ENCODE measurements at places on chromosomes 6 and 20. TPM values are rescaled to one million over a fixed set of nuclear protein-coding genes. Genes with fewer than 3 reads are reported as not detected.

DNA sequence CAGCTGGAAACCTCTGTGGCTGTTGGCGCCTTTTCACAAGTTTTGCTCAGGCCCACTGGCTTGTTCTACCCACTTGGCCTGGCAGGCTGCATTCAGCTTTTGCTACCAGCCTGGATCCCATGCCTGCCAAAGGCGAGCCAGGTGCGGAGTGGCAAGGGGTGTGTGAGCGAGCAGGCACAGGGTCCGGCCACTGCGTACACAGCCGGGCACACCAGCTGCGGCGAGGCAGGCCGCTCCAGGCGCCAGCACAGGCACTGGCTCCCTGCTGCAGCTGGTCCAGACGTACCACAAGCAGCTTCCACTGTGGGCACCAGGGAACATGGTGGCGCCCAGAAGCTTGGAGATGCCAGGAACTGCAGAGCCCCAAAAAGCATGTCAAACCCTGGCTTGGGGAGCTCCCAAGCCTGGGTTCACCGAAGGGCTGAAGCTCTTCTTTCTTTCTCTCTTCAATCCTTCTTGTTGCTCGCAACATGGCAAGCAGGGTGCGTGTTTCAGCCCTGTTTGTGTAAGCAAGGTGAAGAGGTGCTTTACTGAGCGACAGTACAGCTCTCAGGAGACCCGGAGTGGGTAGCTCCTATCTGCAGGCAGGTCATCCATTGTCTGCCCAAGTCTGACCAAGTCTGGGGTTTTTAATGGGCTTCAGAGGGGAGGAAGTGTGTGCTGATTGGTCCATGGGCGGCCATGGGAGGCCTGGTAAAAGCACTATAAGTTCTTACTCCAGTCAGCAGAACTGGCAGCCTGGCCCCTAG, 32.6 kb upstream of the GRM4 start:
- DNase-seq: no peak

DNA sequence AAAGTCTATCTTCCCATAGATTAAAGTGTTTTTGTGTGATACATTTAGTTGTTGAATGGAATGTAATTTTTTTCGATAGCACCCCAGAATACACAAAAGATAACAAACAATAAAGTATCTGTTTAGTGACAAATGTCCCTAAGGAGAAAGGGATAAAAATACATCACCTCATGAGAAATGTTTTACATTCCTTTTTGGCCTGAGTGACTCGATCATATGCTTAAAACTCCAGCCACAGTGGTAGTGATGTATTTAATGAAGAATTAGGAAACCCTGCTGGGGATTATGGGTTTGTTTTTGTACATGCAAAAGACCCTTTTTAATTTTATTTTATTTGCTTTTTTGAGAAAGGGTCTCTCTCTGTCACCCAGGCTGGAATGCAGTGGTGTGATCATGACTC, 4.3 kb upstream of the SGK1 start:
- no peak for DNase-seq

DNA sequence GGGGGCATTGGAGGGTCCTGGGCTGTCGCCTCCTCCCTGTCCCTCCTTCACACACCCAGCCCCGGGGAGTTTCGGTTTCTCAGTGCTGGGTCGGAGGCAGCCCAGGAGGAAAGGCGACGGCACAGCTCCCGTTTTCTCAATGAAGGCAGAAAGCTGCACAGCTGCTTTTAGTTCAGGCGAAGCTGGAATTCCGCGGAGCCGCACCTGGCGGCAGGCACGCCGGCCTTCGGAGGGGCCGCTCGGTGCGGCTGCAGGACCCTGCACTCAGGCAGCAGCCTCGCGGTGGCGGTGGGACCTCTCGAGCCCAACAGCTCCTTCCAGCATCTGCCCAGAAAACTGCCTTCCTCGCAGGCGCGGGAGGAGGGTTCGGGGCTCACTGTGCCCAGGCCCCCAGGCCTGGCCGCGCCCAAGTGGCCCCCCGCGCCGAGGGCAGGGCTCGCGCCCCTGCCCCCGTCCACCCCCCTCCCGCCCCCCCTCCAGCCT, 4.6 kb downstream of the FOXQ1 start:
- no peak for DNase-seq

DNA sequence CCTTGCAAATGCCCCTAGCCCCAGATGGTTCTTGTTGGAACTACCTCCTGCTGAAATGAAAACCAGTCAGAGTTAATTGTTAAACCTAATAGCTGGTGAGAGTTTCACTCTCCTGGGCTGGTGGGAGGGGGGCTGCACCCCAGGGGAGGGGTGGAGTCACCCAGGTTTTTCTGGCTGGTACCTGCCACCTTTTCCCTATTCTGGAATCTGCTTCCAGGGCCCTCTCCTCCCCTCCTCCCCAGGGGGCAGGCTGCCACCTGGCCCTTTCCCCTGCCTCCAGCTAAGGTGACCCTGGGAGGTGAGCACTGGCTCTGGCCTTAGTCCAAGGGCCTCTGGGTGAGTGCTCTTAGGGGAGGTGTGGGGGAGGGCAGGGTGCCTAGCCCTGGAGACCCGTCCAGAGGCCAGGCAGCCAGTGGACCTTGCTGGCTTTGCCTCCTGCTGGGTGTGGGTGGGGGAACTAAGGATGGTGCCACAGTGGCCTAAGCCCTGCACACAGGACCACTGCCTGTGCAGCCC, 48.8 kb upstream of the EPB41L1 start:
- no peak for DNase-seq

GRCh38 chr6:81865712-81866111, 113.2 kb upstream of the TENT5A start:
- DNase-seq: no peak

Gene RIPPLY2
- not detected for polyA plus RNA-seq

Gene UBE2C
- polyA plus RNA-seq: 0.40 TPM

Gene CRNKL1
- polyA plus RNA-seq: 23.2 TPM

Data from psoas muscle (tissue), 8 donors.